T-cell (primary cell): ENCODE measurements at places on chromosomes 12 and 14. TPM values are rescaled to one million over a fixed set of nuclear protein-coding genes. Genes with fewer than 3 reads are reported as not detected.

Gene CLEC1B
- total RNA-seq, result not detected

Gene PTGER2
- 50.0 TPM for total RNA-seq

Gene MYH7
- total RNA-seq, result not detected

Gene SLC22A17
- total RNA-seq, result 14.7 TPM

Gene AQP6
- not detected for total RNA-seq

Gene CAPZA3
- total RNA-seq, result not detected

Gene MDGA2
- not detected for total RNA-seq

Gene IFNG-AS1
- total RNA-seq, result 1.2 TPM

Gene HHIPL1
- total RNA-seq, result 0.23 TPM

GRCh38 chr12:67919406-67919805 is 69.8 kb upstream of the IFNG-AS1 start:
- no peak for DNase-seq

- DNase-seq, result no peak
Observed at GRCh38 chr12:38886064-38886463, 19.3 kb downstream of the CPNE8 start.

- DNase-seq, result no peak
Observed at GRCh38 chr12:101552277-101552676, 42.5 kb upstream of the MYBPC1 start.

- DNase-seq, result no peak
Observed at GRCh38 chr14:71942904-71943694, 10.9 kb downstream of the RGS6 start.

DNA sequence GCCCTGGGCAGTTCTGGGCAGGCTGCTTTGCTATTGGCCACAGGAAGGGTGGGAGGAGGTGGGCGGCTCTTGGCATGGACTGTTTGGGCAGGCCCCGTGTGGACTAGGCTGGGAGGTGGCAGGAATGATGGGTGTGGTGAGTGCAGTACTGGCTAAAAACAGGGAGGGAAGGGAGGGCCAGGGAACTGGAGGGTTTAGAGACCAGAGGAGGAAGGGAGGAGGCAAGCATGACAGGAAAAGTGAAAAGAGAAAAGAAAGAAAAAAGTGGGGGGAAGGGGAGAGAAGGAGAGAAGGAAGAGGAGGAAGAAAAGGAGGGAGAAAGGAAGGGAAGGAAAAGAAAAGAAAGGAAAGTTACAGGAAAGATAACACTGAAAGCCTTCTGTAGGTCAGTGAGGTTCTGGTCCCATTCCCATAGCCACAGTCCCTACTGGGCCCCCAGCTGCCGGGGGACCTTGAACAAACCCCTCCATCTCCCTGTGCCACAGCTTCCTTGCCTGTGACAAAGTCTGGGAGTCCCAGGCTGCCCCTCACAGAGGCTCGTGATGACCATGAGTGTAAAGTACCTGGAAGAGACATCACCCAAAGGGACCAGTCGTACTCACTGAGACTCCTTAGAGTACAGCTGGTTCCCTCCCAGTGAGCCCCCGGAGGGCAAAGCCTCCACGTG is 1.1 kb upstream of the C14orf132 start:
- DNase-seq, result no peak

GRCh38 chr12:57866308-57867019 is 19.9 kb upstream of the CTDSP2 start:
- no peak for DNase-seq

DNA sequence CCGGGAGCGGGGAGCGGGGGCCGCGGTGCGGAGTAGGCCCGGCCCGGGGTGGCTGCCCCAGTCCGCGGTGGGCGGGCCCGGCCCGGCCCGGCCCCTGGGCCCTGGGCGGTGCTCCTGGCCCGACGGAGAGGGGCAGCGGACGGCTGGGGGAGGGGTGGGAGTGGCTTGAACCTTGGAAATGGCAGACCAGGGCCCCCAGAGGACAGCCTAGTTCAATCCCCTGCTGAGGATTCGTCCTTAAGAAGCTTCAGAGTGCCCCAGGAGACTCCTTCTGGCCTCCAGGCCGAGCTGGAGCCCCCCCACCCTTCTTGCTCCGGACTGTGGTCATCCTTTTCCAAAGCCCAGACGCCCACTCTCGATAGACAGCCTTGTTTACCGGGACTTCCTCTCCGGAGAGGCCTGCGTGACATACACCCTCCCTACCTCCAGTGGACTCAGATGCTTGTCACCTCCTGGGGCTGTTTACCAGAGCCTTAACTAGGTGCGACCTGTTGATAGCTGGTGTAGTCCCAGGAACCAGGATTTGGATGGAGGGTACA is 458 bp downstream of the KHNYN start:
- DNase-seq, result no peak

GRCh38 chr12:108801736-108802100 is 55.7 kb downstream of the SSH1 start:
- no peak for DNase-seq

DNA sequence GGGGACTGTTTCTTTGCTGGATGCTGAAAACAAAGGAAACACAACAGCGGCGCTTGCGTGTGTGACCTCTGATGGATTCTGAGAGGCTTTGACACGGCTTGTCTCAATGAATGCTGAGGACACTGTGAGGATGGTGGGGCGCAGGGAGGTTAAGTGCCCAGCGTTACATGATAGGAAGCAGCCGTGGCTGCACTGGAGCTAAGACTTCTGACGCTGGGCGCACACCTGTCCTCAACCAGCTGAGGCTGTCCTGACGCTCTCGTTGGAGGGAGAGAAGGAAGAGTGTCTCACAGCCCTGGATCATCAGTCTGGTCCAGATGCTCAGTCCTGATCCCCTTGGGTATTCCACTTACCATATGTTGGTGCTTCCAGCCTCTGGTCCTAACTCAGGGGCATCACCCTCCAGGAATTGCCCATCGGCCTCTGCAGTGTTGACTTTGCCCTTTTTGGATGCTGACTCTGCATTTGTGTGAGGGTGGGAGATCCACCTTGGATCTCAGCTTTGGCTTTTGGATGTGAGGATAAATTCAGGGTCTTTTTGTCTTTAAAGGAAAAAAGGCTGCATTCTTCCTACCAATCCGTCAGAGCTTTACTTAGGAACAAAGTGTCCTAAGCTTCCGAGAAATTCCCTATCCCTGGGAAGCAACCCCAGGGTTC is 125.2 kb downstream of the ZNF664 start:
- no peak for DNase-seq

GRCh38 chr12:31820832-31821231 is 92.0 kb upstream of the AMN1 start:
- DNase-seq, result no peak

DNA sequence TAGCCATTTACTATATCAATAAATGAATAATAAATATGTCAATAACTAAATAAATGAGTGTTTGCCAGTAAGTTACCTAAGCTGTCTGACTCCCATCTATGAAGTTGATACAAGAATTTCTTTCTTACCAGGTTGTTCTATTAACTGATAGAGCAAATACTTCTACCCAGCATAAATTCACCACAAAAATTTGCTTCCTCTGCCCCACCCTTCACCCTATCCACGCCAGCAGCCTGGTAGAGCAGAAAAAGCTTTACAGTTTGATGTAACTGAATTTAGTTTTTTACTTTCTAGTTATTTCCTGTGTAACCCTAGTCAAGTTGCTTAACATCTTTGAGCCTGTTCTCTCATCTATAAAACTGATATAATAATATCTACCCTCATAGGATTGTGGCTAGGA is 94.9 kb upstream of the SLC16A7 start:
- no peak for DNase-seq

- no peak for DNase-seq
Observed at GRCh38 chr12:49537752-49538509, 899 bp upstream of the KCNH3 start.

- DNase-seq, result no peak
Observed at GRCh38 chr12:64625243-64626077, 15.2 kb downstream of the RASSF3 start.

GRCh38 chr12:47950856-47951468 is 12.4 kb upstream of the TMEM106C start:
- no peak for DNase-seq

- no peak for DNase-seq
Observed at GRCh38 chr12:102343361-102344121, 136.8 kb downstream of the IGF1 start.

GRCh38 chr12:118098911-118099671 is 4.7 kb downstream of the VSIG10 start:
- DNase-seq, result no peak

GRCh38 chr12:105214148-105214547 is 21.8 kb downstream of the APPL2 start:
- no peak for DNase-seq

- no peak for DNase-seq
Observed at GRCh38 chr14:79878785-79879184, 332.5 kb downstream of the DIO2 start.

GRCh38 chr14:69107407-69108003 is 45.4 kb downstream of the DCAF5 start:
- no peak for DNase-seq

DNA sequence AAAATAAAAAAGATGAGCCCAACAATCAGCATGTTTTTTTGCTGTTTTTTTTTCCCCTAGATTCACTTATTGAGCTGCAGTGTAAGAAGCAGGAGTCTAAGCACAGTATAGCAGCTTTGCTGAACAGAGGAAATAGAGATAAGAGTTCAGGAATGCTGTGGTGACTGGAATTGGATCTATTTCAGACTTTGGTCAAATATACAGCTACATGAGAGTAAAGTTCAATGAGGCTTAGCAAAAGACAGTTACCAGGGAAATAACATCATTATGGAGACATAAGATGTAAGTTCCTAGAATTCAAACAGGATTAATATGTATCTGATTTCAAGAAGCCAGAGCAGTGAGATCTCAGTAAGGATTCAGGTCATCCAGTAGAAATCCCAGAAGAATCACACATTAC is 613.0 kb downstream of the RPS29 start:
- DNase-seq, result no peak

- no peak for DNase-seq
Observed at GRCh38 chr12:112261559-112261958, 120.7 kb downstream of the HECTD4 start.

- no peak for DNase-seq
Observed at GRCh38 chr14:44404036-44404435, 103.0 kb downstream of the FSCB start.

DNA sequence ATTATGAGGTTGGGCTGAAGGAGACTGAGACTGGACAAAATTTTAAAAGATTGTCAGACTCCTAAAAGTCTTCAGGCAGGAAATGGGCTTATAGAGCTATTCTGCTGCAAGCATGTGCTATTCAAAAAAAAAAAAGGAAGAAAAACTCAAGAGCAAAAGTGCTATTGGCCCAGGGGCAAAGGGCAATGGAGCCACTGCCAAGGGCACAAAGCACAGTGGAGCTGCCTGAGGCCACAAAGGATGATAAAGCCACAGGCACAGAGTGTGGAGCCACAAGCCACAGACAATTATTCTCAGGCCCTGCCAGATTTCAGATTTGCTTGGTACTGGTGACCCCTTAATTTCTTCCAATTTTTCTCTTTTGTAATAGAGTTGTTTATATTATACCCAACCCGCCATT is 29.6 kb upstream of the GRIN2B start:
- no peak for DNase-seq

DNA sequence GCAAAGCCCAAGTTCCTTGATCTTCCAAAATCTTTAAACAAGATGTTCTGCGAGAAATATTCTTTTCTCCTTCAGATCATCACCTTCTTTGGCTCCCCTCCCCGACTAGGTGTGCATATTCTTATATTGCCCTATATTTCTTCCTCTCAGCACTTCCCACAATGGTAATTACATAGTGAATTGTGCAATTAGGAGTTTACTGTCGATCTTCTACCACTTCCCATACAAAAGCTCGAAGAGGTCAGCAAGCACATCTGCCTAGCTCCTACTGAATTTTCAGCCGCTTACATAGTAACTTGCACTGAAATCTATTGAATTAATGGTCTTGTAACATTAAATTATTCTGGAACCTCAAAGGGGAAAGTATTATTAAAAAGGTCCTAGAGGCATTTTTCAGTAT is 16.7 kb downstream of the OSBPL8 start:
- no peak for DNase-seq

DNA sequence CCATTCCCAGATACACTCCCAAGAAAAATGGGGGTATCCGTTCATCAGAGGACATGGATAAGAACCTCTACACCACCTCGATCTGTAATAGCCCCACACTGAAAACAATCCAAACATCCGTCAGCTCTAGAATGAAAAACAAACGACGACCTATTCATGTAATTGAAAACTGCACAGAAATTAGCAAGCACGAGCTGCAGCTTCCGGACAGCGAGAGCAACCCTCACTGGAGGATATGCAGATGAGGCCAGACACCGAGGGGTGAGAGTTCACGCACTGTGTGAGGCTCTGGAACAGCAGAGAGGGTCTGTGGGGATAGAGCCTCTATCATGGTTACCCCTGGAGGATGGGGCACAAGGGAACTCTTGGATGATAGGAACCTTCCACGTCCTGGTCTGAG is 143.9 kb upstream of the NCOR2 start:
- no peak for DNase-seq

DNA sequence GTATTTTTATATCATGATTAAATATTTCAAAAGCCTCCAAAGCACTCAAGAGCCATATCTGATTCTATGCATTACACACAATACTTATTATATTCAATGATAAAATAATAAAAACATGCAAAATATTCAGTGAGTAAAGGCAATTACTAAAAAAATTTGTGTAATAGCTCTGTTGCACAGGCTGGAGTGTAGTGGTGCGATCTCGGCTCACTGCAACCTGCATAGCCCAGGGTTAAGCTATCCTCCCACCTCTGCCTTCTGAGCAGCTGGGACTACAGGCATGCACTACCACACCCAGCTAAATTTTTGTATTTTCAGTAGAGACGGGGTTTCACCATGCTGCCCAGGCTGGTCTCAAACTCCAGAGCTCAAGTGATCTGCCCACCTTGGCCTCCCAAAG is 45.4 kb downstream of the SBNO1 start:
- DNase-seq, result no peak

DNA sequence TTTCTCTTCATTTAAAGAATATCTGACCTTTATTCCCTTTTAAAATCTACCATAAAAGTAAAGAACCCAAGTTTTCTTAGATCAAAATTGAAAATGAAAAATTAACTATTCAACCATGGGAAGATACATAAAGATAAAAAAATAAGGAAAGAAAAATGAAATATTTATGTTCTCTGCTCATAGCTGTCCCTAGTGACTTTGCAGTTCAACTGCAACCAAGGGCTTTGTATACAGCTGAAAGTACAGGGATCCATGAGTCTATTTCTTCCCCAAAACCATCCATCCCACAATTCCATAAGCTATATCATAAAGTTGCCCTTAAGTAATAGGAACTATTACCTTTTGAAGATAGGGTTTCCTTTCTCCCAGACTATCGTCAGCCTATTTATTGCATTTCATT is 113.1 kb downstream of the ITPR2 start:
- no peak for DNase-seq
